ENCODE measurements at places on chromosomes 7 and 10. TPM values are rescaled to one million over a fixed set of nuclear protein-coding genes. Genes with fewer than 3 reads are reported as not detected.

The IFIT5 gene
- total RNA-seq = 10.9 TPM

The PROSER2 gene
- 0.31 TPM for total RNA-seq

The NXPH1 gene
- total RNA-seq = not detected

The CUL1 gene
- 69.6 TPM for total RNA-seq

The IFIT1B gene
- total RNA-seq = not detected

The OIT3 gene
- not detected for total RNA-seq

The WEE2 gene
- total RNA-seq = not detected

The CDC14C gene
- total RNA-seq = not detected

The ERV3-1 gene
- total RNA-seq = 8.2 TPM

The ITPRID1 gene
- total RNA-seq = not detected

The ELMO1 gene
- 88.7 TPM for total RNA-seq

The SPDYE2 gene
- not detected for total RNA-seq

The ABCA13 gene
- total RNA-seq = not detected

DNA sequence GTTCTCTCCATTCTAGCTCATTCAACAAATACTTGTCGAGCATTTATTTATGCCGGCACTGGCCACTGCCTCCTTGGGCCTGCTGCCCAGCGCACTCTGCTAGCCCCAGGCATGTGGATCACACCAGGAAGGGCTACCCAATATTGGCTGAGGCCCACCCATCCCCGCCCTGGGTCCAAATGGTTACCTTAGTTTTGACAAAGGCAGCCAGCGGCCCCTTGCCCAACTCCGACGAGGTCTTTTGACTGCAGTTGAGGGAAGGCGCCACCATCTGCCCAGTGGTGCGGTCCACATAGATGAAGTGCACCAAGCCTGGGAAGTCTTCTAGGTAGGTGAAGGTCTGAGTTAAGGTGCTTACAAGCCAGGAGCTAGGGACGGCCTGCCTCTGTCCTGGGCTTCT is 7.2 kb upstream of the PYROXD2 start:
- no peak for DNase-seq

- no peak for DNase-seq
Observed at GRCh38 chr10:8962249-8962648, 907.8 kb downstream of the GATA3 start.

DNA sequence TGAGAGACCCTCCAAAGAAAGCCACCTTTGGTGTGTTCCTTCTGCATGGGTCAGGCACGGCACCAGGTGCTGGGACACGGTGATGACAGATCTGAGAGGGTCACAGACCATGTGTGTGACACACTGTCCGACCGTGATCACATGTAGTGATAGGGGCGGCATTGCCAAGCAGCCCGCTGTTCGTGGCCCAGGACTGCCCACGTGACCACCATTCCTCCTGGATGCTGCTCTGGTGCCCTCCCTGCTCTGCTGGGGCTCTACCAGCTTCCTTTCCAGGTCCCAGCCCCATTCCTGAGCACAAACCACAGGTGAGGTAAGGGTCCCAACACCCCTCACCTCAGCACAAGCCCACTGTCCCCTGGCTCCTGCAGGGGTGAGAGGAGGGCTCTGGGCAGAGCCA is 10.1 kb upstream of the SLC18A3 start:
- no peak for DNase-seq

GRCh38 chr7:55594414-55594813 is 22.1 kb upstream of the VOPP1 start:
- DNase-seq = no peak

DNA sequence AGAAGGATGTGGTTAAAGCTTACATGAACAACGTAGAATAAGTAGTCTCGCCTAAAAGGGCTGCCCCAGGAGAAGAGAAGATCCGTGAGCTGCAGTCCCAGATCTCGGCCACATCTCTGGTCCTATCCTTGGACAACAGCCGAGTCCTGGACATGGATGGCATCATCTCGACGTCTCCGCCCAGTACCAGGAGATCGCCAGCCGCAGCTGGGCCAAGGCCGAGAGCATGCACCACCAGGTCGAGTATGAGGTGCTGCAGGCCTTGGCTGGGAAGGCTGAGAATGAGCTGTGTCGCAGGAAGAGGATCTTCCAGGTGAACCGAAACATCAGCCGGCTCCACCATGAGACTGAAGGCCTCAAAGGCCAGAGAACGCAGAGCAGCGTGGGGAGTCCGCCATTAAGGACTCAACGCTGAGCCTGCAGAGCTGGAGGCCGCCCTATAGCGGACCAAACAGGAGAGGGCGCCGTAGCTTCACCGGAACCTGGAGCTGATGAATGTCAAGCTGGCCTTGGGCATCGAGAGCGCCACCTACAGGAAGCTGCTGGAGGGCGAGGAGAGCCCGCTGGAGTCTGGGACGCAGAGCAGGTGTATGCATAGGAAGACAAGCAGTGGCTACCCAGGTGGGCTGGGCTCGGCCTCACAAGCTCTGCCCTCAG is 22.2 kb downstream of the LIPK start:
- peak; percentile 76 for DNase-seq

DNA sequence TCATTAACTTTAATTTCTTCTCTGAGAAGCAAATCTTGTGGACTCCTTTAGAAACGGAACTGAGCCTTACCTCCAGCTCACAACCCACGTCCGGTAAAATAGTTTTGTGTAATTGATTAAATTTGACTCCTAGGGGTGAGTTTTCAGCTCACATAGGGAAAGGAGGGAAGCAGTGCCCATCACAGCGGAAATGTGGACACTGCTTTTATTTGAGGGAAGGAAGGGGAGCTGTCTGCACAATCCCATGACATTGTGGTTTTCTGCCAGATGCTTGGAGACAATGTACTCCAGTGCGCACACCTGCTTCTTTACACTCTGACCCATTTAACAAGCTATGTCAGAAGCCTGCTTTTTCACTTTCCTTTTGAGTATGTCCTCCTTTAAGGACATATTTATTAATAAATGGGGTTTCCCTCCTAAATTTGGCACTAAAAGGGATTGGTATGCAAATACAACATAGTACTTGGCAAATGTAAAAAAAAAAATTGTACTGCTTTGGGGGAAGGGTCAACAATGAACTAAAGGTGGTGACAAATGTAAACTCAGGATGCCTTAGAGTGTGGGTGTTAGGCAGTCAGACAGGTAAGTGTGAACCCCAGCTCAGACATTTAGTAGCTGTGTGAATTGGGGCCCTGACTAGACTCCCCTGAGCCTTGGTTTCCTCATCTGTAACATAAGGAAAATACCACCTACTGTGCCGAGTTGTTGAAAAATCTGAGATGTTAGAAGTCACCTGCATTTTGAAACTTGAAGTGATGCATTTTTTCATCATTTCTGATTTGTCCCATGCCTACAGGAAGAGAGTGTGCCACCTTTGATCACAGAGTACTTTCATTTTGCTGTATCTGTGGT is 90.2 kb upstream of the KLF6 start:
- peak; percentile 48 for DNase-seq

DNA sequence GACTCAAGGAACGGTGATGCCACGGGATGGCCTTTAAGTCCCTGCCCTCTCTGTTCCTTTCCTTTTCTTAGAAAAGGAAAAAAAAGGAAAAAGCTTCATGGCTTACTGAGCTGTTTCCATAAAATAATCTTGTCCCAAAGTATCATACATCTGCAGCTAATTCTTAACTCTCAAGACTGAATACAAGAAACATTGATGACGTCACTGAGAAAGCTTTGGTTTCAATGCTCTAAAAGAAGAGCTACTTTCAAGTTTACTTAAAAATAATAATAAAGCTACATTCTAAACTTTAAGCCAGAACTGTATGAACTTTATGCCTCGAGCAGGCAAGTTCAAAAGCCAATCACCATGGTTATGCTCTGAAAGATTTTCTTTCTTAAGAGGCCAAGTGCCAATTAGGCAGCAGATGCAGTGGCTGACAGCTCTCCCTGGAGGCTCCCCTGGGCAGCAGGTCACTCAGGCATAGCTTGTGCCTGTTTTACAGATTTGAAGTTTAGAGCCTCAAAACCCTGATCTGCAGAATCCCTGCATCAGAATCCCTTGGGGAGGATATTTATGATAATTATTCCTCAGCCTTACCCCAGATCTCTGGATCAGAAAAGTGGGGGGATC is 165.0 kb downstream of the CHN2 start:
- no peak for DNase-seq

- DNase-seq = peak; percentile 93
Observed at GRCh38 chr10:69089638-69090599, 2.0 kb downstream of the SRGN start.

GRCh38 chr10:32618482-32618881 is 172.5 kb downstream of the CCDC7 start:
- DNase-seq = no peak

- DNase-seq = peak; percentile 69
Observed at GRCh38 chr7:130875265-130875741, 141.3 kb upstream of the KLF14 start.

DNA sequence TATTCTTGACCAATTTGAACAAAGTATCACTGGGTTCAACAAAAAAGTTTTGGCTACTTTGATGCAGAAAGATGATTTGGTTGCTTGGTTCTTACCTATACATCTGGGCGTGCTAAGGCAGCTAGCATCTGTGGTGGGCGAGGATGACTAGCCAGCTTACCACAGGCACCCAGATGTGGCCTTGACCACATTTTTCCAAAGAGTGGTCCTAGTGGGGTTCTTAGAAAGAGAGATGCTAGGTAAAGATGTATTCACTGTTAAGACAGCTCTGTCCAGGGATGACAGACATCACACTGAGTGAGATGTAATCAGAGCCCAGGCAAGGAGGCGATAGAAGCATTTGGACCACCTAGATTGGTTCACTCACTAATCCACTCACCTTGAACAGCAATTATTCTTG is 785 bp downstream of the DNTT start:
- no peak for DNase-seq

GRCh38 chr7:7183838-7184463 is 1.6 kb downstream of the C1GALT1 start:
- DNase-seq = no peak

DNA sequence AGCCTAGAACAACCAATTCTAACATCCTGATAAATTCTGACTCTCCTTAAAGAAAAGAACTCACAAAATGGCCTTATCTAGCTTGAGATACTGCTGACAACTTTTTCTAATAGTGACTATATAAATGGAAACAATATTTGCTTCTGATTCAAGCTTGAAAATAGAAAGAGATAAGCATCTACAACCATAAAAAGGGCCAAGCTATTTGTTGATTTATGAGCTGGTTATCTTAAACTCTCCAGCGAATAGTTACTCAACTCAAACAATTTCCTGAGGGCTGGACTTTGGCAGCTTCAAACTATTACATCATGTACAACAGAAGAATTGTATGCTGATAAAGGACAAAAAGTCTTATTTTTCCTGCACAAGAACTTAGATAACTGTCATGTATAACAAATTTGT is 4.6 kb downstream of the USP54 start:
- no peak for DNase-seq

DNA sequence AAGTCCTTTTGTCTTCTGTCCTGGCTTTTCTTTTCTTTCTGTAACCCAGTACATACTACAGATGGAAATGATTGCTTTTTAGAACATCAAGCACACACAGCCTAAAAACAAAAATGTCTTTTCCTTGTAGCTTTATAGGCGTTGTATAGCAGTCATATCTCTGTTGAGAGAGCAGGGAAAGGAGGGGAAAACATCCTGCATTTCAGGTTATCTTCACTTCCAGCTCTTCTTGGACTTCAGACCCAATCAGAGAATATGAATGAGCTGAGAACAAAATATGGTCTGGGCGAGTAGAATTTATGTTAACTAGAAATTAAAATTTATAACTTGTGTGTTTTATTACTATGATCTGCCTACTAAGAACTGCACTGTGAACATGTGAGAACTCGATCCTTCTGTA is 14.7 kb downstream of the TMEM60 start:
- DNase-seq = no peak

DNA sequence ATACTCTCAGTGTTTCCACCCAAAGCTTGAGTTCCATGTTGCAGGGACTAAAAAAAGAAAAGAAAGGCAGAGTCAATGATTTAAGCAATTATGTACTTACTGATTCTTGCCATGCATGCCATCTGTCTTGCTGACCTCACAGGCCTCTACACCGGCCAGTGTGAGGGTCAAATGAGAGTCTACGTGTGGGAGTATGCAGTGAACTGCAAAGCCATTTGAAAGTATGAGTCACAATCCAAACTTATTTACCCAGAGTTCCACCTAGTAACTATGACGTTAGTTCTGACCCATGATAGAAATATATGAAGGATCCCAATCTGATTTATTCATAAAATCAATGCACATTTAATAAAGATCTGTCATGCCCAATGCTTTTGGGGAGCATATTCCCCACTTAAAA is 26.5 kb downstream of the PDE1C start:
- no peak for DNase-seq

GRCh38 chr10:94075506-94075905 is 81.8 kb downstream of the PLCE1 start:
- DNase-seq = no peak

DNA sequence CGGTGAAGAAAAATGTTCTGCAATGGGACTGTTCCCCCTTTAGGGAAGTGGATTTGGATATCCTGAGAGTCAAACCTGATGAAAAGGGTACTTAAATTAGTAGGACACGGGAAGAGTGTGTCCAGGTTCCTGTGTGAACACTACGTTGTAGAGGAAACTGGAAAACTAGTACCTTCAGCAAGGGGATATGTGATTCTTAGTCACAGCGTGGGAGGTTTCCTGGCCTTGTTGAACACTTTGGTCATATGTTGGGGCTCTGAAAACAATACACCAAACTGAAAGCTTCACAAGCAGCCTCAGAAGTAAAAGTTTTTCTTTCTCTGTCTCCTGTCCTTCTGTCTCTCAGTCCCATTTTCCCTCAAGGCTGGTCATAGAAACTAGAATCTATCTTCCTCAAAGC is 306.9 kb upstream of the GLI3 start:
- DNase-seq = no peak

DNA sequence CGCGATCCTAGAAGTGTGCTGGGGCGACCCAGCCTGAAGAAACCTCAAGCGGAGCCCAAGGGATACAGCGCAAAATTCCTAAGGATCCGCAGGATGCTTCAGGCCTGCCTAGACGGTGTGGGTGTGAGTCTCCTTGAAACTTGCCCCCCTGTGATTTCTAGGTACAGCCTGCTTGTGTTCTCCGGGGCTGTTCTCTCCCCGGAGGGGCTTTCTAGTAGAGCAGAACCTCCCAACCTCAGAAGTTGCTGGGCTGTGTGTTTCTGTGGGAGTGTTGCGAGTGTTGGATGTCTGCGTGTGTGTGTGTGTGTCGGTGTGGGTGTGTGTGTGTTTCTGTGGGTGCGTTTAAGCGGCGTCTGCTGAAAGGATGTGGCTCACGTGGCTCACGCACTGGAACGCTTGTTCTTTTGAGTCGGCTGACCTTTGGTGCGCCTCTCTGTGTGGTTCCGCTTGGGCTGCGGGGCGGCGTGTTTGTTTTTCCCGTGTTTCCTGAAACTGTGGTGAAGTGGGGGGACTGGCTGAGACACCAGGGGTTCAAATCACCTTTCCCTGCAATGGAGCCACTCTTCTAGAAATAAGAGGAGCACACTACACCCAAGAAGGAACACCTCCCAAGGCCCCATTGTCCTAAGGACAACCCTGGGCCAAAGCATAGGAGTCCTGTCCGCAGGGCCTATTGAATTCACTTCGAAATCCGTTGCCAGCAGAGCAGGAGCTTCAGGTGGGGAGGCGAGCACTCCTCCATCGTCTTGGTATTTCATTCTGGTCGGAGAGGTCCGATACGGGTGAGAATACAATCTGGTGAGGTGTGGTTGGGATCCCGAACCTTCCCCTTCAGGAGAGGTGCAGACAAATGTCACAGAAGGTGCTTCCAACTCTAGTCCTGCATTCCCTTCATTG is 25.1 kb upstream of the ZNF273 start:
- no peak for DNase-seq
